ENCODE measurements at places on chromosomes 4 and X.

GRCh38 chr4:113050371-113050755 lies 910 bp downstream of the ANK2 start:
- DNase-seq = no peak

DNA sequence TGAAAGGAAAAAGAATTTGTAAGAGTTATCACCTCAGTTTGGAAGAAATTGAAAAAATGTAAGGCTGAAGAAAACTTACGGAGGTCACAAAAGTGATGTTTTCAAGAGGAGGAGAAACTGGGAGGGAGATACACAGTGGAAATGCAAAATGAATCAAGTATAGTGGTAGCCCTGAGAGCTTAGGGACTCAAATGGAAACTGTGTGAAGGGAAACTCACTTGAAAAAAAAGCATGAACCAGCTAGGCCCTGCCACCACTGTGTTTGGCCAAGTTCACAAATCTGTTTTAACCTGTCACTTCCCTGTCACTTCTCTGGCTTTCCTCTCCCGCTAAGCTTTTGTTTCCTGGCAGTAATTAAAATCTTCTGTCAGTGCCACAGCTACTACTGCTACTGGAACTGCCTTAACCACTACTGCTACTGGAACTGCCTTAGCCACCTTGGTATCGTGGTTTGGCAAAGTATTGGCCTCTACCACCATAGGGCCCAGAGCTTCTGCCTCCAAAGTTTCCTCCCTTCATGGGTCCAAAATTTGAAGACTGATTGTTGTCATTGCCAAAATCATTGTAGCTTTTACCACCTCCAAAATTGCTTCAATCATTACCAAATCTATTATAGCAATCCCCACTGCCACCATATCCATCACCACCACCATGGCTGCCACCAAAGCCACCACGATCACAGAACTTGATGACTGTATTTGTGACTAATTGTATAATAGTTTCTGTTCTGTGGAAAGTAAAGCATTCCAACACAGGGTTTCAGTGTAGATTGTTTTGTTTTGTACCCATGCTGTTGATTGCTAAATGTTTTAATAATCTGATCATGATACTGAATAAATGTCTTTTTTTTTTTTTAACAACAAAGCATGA lies 41.5 kb downstream of the SMARCA5 start:
- no peak for DNase-seq

DNA sequence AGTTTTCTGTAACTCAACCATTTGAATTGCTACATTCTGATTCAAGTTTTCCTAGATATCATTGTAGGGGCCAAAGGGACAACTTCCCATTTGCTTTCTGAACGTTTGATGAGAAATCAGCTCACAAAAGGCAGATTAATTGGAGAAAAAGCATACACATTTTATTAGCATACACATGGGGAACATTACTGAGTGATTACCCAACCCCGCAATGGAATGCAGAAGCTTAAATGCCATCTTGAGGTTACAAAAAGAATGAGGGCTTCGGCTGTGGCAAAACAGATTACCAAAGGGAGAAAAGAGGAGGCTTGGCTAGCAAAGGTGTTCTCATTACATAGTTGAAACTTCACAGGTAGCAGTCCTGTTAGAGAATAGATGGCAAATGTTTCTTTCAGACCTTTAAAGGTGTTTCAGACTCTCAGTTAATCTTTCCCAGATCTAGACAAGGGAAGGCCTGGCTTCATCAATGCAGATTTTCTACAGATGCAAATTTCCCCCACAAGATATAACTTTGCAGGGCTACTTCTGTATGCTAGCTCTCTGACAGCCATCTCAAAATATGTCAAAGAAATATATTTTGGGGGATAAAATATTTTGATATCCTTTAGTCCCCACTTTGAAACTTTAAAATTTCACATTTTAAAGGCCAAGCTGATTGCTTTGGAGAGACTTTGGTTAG lies 26.5 kb upstream of the HERC6 start:
- no peak for DNase-seq

DNA sequence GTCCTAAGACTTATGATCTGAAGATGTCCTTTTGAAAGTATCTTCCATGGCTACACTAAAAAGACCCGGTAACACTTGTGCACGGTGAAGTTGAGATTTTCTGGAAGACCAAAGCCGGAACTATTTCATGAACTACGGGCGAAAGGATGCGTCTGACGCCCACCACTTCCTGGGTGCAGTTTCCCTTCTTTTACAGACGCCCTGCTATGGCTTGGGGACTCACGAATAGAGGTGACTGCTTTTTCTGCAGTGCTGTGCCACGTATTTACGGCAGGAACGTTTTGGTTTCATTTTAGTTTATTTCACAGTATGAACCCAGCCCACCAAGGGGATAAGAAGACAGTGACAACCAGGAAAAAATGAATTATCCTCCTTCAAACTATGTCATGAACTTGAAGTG lies 180.4 kb downstream of the AFAP1 start:
- peak; percentile 51 for DNase-seq

DNA sequence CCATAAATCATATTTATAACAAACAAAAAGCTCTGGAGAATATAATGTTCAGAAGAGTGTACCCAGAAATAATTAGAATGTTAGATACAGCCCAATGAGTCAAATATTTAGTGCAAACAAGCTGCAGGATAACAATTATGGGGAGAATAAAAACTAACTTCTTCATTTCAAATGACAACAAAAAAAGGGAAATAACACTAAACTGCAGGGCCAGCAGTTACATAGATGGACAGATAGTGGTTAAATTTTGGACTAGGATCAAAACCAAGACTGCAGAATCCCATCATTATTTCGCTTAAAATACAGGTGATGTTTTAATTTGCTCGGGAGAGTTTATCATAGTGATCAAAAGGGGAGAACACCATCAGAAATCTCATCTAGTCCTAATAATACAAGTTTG lies 617 bp upstream of the GPR34 start:
- DNase-seq = no peak
